ENCODE measurements at places on chromosomes 5 and 9.

- DNase-seq = peak; percentile 60
Measured at GRCh38 chr9:27785714-27786100, 212.4 kb upstream of the C9orf72 start.

- DNase-seq = peak; percentile 62
Measured at GRCh38 chr5:6729386-6730310, 16.4 kb downstream of the TENT4A start.

DNA sequence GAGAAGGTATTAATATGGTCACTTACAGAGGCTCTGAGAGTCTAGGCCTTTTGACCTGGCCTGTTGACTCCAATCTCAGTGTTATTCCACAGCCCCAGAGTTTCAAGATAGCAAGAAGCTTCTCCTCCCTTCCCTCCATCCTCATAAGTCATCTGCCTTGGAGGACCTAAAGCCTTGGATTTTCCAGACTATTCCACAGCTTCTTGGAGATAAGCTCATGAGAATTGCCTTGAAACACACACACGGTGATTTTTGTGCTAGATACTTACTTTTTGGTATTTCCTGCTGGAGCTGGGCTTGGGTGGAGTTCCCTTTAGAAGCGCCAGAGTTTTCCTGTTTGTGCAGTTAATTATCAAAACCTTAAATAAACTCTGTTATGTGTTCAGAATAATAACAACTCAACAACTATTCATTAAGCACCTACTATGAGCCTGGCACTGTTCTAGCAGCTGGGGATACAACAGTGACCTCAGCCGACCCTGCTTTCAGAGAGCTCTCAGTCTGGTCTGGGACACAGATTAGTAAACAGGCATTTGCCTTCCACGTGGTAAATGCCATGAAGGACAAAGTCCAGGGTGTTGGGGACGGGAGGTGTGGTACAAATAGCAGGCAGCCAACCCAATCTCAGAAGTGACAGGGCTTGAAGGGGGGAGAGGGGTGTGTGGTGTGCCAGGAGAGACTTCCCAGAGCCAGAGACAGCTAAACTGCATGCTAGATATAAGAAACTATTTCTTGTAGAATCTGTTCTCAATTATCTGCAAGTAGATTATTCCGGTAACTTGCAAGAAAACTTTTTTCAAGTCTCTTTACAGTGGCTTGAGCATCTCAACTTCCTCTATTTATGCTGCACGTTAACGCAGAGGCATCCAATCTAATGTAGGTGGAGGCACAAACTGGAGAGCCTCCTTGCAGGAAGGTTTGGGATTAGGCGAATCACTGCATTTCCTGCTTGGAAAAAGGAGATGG, 55.9 kb upstream of the KLF9 start:
- DNase-seq = no peak

DNA sequence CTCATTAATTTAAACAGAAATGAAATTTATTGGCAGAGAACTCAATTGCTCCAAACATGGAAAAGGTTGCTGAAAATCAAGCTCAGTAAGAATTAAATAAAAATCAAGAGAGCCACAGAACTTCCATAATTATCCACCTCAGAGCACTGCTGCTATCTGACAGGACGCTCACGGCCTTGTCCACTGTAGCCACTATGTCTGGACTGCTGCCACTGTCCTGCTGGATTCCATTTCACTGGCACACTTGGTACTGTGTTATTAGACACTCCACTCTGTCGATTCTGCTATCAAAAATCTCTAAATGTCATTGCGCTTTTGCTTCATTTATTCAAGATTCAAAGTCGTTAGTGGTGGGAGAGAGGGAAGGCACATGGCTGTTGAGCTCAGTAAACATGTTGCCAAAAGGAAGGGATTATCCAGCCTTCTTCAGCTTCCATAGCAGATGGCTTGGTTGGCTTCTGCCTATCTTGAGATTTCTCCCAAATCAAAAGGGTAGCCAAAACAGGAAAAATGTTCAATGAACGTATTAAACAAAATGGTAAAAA, 815.0 kb downstream of the CDH18 start:
- DNase-seq = no peak

- DNase-seq = peak; percentile 40
Measured at GRCh38 chr5:14669975-14670374, 5.5 kb downstream of the OTULIN start.

DNA sequence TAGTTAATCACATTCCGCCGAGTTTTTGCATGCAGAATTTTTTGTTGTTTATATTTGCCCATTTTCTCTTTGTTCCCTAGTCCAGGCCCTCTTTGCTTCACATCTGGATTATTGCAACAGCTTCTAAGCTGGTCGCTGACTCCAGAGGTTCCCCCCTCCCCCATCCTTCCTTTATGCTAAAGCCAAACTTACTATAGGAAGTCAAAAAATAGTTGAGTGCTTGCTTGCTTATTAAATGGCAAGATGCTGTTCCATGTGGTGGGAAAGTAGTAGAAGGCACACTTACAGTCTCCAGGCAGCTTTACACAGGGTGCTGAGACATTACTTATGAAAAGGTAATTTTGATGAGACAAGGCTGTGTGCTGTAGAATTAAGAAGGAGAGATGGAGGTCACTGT, 1.3 kb downstream of the ZBTB34 start:
- DNase-seq = no peak

- DNase-seq = peak; percentile 1
Measured at GRCh38 chr5:94245608-94246007, 372.8 kb downstream of the KIAA0825 start.

DNA sequence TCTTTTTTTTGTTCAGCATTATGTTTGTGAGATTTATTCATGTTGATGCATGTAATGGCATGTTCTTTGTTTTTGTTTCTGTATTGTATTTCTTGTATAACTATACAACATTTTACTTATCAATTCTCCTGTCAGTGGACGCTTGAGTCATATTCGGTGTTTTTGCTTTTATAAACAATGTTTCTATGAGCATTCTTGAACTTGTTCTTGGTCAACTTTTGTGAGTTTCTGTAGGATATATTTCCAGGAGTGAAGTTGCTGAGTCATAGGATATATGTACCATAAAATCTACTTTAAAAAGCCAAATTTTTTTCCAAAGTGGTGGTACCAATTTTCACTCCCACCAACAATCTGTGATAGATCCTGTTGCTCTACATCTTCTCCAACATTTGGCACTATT, 104.8 kb downstream of the VCAN start:
- DNase-seq = no peak

- DNase-seq = no peak
Measured at GRCh38 chr9:111320631-111321030, 9.4 kb downstream of the OR2K2 start.

GRCh38 chr5:1959231-1959630, 76.5 kb upstream of the IRX4 start:
- DNase-seq = no peak

DNA sequence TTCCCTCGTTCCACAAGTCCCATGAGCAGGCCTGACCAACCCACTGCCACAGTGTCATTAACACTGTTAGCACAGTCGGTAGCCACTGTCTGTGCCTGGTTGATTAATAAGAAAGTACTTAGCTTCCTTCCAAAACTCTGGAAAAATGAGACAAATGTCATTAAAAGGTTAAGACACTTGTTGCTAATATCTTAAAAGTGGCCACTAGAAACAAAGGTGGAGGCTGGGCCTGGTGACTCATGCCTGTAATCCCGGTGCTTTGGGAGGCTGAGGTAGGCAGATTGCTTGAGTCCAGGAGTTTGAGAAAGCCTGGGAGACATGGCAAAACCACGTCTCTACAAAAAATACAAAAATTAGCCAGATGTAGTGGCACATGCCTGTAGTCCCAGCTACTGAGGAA, 194.0 kb downstream of the PDZD2 start:
- no peak for DNase-seq

DNA sequence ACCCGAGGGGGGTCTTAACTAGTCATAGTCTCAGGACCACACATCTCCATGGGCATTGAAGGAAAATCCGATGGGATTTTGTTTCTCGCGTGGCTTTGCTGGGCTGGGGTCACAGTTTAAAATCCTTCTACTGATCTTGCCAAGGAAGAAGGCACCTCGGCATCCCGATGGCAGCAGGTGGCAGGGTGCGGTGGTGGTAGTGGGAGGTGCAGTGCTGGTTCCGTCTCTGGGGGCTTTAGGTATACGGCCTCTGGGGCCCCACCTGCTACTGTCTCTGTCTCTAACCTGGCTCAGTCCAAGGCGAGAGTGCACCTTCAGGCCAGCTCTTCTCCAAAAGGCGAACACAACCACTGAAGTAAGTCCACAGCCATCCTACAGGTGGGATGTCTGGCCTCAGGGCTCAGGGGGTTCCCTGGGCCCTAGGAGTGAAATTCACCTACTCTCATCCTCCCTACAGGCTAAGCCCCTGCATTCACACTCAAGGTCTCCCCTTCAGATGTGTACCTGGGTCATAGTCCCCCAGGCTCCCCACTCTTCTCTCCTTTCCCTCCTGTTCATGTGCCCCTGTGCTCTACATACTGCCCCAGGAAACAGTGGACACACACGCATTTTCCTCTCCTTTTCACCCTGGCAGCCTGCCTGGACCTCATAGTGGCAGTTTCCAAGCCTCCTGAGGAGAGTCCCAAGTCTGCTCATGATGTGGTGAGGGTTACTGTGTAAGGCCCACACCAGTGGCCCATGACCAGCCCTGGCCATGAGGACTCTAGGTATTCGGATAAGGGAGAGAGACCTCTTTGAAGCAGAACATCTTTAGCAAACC, 736 bp upstream of the FCN2 start:
- DNase-seq = no peak

- DNase-seq = no peak
Measured at GRCh38 chr5:112109331-112110007, 309.6 kb downstream of the EPB41L4A start.

- DNase-seq = peak; percentile 47
Measured at GRCh38 chr9:121455527-121456239, 44.0 kb downstream of the GGTA1 start.

- DNase-seq = no peak
Measured at GRCh38 chr9:99511723-99512122, 289.6 kb downstream of the SEC61B start.

- DNase-seq = no peak
Measured at GRCh38 chr5:170719551-170719950, 64.0 kb upstream of the GABRP start.

DNA sequence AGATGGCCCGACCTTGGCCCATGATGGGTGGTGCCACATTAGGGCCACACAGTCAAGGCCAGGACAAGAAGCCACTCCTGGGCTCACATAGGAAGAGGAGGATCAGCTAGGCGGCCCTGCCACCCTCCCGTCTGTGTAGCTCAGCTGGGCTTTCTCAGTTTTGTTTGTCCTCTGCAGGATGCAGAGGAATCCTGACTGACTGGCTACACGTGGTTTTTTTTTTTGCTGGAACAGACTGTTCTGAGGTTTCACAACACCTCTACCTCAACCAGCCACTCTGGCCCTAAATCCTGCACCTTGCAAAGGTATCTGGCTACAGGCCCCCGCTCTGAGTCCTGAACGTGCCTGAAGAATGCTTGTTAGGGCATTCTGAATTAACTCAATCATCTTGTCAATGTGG, 88.3 kb upstream of the MSX2 start:
- no peak for DNase-seq

DNA sequence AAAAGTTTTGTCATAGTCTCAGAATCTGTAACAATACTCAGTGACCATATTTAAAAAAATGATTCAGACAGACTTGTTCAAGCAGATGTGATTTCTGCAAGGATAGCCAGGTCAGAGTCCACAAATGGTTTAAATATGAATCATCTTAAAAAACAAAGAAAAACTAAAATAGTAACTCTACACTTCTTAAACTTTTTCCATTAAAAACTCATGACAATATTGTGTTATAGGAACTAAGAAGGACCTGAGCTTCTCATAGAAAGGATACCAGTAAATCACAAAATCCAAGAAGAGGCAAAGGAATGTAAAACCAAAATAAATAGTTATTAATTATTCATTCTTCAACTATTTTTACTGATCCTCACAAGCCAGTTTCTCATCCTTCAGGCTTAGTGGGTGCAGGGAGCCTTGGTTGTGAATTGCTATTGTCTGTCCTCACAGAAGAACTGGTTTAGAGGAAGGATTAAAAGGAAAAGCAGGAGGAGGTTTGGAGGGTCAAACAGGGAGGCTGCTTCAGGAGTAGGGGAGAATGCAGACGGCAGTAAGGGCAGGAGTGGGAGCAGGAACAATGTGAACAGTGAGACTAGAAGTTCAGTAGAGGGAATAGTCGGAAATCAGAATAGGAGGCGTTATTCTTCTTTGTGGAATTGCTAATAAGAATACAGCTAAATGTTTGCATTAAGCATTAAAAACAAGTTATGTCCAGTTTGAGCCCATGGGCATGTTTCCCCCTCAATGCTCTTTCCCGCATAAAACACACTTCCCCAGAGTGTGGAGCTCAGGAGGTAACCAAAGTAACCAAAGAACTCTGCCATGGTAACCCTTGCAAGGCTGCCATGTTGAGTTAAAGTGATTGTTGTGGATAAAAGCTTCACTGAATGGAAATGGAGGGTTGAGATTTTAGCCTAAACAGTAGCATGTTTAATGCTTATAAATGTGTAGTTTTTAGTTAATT, 110.7 kb downstream of the CCDC192 start:
- no peak for DNase-seq

- DNase-seq = no peak
Measured at GRCh38 chr5:178388386-178389025, 155.9 kb upstream of the PHYKPL start.

DNA sequence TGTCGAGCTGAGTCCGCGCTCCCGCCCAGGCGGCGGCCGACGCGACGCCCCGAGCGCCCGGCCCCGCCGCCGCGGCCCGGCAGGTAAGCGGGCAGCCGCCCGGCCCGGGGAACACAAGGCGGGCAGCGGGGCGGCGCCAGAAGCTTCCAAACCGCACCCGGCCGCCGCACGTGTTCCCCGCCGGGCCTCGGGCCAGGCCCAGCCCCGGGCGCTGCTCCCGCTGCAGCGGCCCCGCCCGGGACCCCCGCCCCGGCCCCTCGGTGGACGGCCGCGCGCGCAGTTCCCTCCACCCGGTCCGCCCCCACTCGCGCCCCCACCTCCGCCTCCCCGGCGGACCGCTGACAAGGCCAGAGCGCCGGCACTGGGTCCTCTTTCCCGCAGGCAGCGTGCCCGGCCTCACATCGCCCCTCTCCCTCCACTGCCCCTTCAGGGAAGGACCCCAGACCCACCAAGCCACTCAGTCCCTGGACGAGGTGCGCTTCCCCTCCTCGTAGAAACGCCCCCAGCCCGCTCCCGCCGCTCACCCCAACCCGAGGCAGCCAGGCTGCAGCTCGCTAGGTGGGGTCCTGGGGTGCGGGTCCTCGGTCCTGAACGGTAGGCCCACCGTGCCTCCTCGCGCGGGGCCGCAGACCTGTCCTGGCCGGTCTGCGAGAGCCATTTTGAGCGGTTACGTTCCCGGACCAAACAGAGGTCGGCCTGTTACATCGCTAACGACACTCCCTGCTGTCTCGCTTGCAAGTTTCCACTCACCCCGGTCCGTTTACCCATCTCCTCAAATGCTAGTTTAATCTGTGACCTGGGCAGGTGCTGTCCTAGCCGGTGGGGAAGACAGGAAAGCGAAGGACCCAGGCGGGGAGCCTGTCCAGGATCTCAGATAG, 475 bp downstream of the WDR5 start:
- DNase-seq = peak; percentile 12

DNA sequence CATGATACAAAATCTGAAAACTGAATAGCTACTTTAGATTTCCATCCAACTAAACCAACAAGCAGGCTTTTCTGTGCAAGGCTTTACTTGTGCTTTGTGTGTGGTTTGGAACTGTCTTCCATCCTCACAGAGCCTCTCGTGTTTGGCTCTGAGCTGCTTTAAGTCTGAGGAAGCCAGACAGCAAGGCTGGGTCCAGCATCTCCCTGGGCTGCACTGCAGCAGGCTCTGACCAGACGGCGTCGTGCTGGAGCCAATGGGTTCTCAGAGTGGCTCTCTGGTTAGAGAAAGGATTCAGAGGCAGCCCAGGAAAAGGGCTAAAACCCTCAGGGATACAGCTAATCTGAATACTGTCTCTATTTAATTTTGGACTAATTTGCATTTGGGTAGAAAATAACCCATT, 207.9 kb upstream of the EFNA5 start:
- DNase-seq = no peak
